ENCODE measurements at places on chromosomes 6 and 20. TPM values are rescaled to one million over a fixed set of nuclear protein-coding genes. Genes with fewer than 3 reads are reported as not detected.

BEND6 gene
- total RNA-seq: not detected

PSORS1C2 gene
- not detected for total RNA-seq

DNA sequence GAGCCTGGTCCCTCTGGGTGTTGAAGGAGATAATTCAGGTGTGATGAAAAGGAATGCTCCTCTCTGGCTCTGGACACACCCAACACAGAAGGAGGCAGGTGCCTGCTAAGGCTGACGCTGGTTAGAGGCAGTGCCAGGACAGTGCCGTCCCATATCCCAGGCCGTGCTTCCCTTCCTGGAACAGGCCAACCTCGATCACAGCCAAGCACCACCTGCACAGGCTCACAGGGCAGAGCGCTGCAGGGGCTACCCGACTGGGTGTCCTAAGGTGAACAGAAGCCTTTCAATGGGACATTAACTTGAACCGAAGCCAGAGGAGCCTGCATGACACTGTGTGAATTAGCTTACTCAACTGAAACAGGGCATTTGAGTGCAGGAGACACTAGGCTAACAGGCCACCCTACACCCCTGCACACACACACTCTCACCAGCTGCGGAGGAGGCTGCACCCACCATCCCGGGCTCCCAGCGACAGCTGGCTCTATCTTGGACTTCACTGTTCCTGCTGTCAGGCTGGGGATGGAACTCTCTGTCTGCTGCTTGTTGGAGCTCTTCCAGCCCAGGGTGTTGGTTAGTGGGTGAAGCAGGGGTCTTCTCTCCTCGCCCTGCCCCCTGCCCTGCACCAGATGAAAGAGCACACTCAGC, 347.2 kb downstream of the TAF4 start:
- ATAC-seq: no peak

DNA sequence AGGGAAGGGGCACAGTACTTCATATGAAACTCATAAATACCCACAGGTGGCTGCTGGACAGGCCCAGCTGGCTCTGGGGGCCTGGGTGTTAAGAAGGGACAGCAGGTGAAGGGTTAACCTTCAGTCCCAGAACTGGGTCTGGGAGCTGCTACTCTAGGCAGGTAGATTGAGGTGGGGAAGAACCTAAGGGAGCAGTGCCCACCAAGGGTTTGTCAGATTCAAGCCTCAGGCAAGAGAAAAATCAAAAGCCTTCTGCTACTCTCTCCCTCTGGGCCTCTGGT, 5.6 kb downstream of the RPL10A start:
- ATAC-seq: no peak

DNA sequence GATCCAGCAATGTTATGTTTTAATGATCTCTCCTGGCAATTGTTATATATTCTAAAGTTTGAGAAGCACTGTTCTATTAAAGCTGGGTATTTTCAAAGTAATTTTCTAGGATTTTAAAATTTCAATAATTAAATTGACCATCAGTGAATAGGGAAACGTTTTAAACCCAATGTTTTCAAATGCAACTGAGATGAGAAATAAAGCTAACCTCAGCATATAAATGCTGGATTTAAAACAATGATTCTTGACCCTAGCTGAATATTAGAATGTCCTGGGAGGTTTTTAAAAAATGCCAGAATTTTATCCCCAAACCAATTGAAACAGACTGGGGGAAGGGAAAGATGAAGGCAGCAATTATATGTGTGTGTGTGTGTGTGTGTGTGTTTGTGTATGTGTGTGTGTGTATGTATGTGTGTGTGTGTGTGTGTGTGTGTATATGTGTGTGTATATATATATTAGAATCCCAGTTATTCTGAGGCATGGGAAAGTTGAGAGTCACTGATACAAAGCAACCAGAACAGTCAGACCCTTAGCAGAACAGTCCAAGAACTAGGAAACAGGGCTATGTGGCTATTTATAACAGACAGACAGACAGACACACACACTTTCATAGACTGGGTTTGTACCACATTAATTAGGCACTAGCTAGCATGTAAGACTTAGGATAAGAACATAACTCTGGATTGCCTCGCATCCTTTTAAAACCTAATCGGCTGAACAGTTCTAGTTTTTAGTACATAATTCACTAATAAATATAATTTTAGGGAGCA, 107.8 kb downstream of the MAN1A1 start:
- no peak for ATAC-seq

DNA sequence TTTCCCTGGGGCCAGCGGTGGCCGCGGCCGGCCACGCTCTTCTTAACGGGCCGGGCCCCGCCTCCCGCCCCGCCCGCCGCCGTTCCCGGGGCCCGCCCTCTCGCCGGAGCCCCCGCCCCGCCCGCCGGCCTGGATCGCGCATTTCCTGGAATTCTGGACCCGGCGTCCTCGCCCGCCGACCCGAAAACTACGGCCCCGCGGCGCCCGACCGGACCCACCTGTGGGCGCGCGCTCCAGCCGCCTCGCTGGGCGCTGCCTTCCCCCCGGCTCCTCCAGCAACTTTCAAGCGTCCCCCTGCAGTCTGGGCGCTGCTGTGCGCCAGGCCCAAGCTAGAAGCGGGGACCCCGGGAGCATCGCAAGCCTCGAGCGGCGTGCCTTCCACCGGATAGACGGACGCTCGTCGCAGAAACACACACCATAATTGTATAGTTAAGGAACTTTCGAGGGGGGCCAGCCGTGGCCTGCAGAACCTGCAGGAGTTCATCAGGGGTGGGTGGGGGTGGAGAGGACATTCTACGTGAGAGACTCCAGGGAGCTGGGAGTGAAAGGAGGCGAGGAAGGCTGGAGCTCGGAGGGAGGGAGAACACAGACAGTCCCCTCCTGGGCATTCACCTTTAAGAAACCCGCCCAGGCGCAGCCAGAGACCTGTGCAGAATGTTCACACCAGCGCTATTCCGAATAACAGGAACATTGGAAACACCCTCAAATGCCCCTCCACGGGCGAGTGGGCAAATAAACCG, at the start of gene ADA:
ADA (minus strand) TSS at position 16 of the 740 bp plus-strand sequence. CDS start 92 bp downstream, outside the sequence.
- ATAC-seq: peak; percentile 51

SLPI gene
- total RNA-seq: not detected

GRCh38 chr6:93123585-93123984, 295.8 kb downstream of the EPHA7 start:
- ATAC-seq: no peak

DNA sequence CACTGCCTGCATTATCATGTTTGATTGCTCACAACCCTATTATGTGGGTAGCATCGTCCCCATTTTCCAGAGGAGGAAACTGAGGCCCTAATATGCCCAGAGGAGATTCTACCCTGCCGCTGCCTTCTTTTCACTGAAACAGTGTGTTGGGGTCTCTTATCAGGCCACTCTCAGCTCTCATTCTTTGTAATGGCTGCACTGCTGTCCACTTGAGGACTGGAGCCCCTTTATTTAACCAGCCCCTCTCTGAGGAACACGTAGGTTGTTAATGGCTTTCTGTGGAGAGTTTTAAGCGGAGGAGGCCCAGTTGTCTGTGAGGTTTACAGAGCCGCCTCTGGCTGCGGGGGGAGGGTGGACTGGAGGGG, 32.5 kb downstream of the SRC start:
- no peak for ATAC-seq

DNA sequence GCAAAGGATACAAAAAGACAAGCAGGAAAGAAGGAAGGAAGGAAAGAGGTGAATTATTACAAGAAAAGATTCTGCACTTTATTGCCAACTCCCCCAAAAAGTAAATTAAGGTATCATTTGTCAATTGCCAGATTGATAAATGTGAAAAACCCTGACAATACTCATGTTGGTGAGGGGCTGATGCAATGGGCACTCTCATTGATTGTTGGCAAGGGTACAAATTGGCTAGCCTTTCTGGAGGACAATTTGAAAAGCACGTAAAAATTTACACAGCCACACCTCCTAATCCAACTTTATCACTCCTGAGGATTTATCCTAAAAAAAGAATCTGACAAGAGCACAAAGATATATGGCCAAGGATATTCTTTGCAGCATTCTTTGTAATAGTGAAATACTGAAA, 47.7 kb downstream of the SCML4 start:
- no peak for ATAC-seq

DNA sequence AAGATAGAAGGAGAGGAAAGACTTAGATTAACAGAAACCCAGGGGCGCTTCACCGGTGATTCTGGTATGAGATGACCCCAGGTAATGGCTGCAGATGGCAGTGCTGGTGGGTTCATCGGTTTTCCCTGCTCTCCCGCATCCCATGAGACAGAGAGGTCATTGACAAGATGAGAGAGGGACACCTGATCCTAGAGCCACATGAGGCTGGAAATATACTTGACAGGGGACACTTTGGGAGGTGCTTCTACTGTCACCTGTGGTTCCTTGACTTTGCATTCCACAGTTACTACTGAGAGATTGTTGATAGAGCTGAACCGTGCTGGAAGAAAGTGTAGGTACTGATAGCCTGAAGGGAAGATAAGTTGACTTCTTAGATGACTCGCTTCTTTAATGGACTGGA, 74.3 kb downstream of the SYNDIG1 start:
- ATAC-seq: no peak

GRCh38 chr6:128519132-128519930, 1.1 kb downstream of the PTPRK start:
- ATAC-seq: peak; percentile 18

- no peak for ATAC-seq
Observed at GRCh38 chr6:93567164-93567563, 147.8 kb upstream of the EPHA7 start.
